ENCODE measurements at places on chromosomes 1 and 21.

DNA sequence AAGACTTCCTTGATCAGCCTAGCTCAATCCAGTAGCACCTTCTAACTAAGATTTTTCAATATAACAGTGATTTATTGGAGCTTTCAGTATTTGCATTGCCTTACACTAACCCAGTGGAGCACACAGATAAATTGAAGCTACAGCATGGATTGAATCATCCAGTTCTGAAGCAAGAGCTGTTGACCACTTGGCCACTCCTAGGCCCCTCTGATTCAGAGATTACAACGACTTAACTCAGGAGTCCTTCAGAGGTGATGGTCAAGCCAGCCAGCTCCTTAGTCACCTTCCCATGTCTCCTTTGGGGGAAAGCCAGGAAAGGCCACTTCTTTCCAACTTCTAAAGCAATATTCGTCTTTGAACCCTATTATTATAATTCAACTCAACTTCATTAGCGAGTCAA, 151.8 kb downstream of the TENT5C start:
- DNase-seq: no peak

DNA sequence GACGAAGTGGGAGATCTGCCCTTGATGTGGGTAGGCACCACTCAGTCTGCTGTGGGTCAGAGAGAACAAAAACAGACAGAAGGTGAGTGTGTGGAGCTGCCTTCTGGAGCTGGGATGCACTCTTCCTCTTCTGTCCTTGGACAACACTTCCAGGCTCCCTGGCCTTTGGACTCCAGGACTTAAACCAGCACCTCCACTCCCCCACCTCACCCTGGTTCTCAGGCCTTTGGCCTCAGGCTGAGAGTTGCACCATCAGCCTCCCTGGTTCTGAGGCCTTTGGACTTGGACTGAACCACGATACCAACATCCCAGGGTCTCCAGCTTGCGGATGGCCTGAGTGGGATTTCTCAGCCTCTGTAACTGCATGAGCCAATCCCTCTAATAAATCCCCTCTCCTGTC, 68.1 kb upstream of the STUM start:
- no peak for DNase-seq

GRCh38 chr1:239583536-239583935, 197.2 kb downstream of the CHRM3 start:
- no peak for DNase-seq

DNA sequence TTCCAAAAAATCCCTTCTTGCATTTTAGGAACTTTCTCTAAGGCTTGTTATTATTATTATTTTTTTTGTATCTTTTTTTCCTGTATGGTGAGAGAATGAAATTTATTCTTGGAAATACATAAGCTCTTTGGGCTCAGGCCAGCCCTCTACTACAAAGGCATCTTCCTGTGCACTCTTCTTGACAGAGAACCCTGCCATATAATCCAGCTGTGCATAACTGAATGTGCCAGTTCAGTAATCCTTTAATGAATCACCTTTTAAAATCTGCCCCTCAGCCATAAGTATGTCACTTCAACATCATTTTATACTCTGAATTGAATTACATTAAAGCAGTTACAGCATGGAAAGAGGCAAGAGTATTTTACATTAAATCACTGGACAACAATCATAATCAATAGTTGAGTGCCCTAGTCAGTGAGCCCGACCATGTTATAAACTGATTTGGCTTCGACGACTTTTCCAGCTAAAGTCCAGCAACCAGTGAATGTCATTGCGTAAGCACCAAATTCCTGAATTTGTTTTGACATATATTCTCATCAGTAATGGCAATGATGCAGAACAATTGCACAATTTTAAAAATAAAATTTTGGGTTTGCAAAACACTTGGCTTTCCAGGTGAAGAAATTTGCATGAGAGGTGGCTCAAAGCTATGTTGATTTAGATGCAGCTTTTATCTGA, 59.2 kb upstream of the KCNK2 start:
- DNase-seq: no peak

GRCh38 chr1:13723810-13724209, 23.8 kb downstream of the PRDM2 start:
- no peak for DNase-seq

GRCh38 chr1:177589166-177589565, 380.7 kb downstream of the SEC16B start:
- DNase-seq: no peak

GRCh38 chr1:61645476-61645875, 79.5 kb downstream of the TM2D1 start:
- no peak for DNase-seq

- DNase-seq: no peak
Measured at GRCh38 chr1:224687465-224687864, 71.3 kb downstream of the CNIH3 start.

DNA sequence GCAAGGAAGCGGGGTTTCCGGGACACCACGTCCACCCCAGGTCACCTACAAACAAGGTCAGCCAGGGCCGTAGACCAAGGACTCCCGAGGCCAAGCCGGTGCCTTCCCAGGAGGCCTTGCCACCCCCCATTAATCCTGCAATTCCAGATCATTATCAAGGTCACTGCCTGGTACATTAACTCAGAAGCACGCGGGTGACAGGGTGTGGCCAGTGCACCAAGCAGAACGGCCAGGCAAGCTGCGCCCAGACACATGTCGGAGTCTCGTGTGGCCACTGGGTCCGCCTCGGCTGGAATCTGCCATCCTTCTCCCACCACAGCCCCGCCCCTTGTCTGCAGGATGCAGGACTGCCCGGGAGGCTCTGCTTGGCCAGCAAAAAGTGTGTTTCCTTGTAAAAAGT, 144.7 kb downstream of the PRDM16 start:
- DNase-seq: no peak

- no peak for DNase-seq
Measured at GRCh38 chr21:26032263-26032662, 138.3 kb downstream of the APP start.

- no peak for DNase-seq
Measured at GRCh38 chr1:31795801-31796621, 19.8 kb downstream of the SPOCD1 start.
